Fibroblast of the aortic adventitia (primary cell): ENCODE measurements at places on chromosomes 7 and 10.

DNA sequence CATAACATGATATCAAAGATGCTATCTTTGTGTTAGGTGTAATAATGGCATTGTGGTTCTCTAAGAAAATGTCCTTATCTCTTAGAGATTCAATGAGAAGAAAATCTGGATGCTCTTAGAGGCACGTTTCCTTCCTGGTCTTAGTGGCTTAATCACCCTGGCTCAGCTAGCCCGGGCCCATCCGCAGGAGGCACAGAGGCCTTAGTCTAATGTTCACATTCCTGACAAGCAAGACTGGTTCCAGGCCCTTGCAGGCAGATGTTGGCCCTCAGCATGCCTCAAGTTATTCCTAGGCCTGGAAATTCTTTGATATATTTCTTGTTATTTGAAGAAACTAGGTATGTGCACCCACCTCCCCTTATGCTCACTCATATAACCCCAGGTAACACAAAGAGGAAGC lies 357.6 kb downstream of the SFMBT2 start:
- no peak for DNase-seq

DNA sequence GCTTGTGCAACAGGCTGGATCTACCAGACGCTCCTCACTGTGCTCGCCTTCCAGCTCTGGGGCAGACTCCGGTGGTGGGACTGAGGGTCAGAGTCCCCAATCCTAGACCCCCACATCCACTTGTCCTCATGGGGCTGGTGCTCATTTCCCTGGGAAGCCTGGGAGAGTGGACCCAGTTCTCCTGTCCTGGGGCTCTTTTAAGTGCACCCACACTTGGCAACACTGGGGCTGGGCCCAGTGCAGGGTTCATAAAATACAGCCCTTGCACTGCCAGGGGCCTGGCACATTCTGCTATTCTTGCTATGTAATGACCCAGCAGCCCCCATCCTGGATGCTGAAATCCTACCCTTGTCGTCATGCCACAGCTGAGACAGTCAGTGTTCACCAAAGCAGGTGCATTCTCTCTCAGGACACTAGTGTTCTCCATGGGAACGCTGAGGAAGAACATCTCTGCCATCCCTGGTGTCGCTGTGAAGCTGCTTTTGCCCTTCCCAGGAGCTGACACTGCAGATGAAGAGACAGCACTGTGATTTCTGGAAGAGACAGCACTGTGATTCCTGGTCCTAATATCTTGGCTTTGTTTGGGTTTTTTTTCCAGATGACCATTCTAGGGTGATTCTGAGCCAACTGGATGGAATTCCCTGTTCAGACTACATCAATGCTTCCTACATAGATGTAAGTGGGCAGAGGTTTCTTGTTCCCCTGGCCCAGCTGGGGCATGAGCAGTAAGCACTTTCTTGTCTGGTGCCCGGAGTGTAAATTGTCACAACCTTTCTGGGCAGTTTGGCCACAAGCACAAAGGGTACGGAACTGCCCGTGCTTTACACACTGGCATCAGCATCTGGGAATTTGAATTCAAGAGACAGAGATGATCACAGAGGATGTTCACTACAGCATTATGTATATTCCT lies 65.6 kb downstream of the MKI67 start:
- no peak for DNase-seq

GRCh38 chr7:25360451-25360850 lies 132.2 kb upstream of the NPVF start:
- DNase-seq: no peak

DNA sequence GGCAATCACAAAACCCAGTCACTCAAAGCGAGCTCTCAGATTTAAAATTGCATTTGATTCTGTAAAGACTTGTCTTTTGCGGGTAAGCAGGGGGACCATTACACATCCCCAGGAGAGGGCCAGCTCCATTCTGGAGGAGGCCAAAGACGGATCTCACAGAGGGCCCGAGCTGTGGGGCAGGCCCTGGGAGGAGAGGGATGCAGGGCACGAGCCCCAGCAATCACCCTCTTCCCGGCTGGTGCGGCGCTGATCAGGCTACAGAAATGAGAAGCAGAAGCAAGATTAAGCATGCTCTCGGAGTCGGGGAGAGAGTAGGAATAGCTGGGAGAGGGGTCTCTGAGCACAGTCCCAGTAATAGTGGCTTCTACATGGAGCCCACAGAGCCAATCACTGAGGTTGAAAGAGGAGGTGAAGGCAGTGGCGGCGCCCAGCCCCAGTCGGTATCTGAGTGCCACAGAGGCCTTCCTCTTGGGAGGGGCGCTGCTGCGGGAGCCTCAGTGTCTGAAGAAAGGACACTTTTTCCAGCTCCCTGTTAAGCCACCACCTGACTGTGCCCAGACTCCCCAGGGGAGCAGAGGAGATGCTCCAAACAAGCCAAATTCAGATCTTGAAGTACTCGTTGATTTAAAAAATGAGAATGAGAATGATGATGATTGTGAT lies 7.1 kb downstream of the CXCL12 start:
- no peak for DNase-seq

- DNase-seq: peak; percentile 72
Measured at GRCh38 chr10:79149662-79150443, 81.1 kb downstream of the ZMIZ1 start.

DNA sequence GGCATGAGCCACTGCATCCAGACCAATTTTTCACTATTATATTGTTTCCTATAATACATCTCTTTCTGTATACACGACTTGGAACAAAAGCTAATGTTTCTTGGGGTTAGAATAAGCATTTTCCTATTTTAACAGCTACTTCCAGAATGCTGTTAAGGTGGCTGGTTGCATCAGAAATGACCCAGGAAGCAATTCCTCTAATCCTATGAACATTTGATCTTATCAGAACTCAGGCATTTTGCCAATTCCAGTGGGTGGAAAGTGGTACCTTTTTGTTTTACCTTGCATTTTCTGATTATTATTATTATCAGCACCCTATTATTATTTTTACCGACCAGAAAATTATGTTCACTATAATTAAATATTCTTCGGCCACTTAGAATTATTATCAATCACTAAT lies 73.3 kb downstream of the NDUFB2 start:
- no peak for DNase-seq

DNA sequence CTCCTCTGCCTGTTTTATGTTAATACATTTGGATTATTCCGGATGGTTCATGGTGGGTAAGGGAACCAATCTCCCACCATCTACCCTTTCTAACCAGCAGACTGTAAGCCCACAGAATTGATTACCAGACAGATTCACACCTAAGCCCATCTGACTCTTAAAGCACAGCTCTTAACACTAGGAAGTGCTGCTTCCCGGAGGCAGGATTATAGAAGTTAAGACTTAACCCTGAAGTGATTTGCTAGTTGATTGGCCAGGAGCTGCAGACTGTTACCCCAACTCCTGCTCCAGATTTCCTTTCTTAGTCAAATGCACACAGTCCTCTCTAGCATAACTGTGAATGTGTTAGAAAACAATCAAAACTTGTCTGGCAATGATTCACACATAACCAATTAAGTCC lies 221.7 kb downstream of the CDK14 start:
- no peak for DNase-seq

DNA sequence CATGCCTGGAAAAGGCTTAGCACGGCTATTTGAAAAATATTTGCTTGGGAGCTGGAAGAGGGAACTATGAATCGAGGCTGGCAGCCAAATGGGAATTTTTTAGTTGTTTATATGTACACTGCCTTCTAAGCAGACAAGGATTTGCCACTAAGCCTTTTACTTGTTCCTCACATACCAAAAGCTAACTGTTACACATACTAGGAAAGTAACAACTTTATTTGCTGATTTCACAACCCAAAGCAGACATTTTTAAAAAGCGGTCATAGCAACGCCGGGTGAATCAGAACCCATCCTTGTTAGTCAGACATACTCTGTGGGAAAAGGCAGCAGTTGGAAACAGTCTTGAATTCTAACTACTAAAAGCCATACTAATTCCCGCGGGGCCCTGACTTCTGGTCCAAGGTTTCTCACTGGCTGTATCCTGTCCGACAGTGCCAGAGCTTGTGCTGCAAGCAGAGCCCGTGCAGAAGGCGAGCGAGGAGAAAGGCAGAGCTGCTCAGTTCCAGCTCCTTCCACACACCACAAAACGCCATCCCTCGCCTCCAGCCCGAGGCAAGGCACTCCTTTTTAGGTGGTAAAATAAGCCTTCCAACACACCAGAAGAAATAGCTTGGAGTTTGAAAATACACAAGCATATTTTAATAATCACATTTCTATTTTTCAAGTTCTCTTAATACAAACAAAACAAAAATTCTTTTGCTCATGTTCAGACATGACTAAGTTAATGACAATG lies 89.2 kb downstream of the RNF216 start:
- peak; percentile 99 for DNase-seq

- DNase-seq: peak; percentile 95
Measured at GRCh38 chr10:44195112-44196007, 189.5 kb downstream of the CXCL12 start.

GRCh38 chr7:71560354-71560995 lies 428.5 kb downstream of the GALNT17 start:
- DNase-seq: no peak

- no peak for DNase-seq
Measured at GRCh38 chr10:34654211-34654610, 160.9 kb downstream of the PARD3 start.

DNA sequence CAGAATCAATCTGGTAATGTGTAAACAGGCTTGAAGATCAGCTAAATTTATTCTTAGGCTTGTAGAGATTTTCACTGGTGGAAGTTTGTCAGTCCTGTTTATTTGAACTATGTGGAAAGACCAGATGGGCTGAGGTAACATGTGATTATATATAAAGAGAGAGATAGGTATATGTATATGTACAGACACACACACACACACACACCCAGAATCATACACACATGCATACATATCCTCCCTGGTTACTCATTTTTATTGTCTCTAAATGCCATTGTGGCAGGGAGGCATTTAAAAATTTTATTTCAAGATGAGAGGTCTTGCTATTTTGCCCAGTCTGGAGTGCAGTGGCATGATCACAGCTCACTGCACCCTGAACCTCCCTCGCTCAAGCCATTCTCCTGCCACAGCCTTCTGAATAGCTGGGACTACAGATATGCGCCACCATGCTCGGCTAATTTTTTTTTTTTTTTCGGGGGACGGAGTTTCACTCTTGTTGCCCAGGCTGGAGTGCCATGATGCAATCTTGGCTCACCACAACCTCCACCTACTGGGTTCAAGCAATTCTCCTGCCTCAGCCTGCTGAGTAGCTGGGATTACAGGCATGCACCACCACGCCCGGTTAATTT lies 78.1 kb upstream of the CYTH3 start:
- DNase-seq: no peak
